H54 (cell line): ENCODE measurements at places on chromosomes 12 and 14.

- no peak for DNase-seq
Observed at GRCh38 chr14:104422837-104423681, 156.5 kb upstream of the C14orf180 start.

DNA sequence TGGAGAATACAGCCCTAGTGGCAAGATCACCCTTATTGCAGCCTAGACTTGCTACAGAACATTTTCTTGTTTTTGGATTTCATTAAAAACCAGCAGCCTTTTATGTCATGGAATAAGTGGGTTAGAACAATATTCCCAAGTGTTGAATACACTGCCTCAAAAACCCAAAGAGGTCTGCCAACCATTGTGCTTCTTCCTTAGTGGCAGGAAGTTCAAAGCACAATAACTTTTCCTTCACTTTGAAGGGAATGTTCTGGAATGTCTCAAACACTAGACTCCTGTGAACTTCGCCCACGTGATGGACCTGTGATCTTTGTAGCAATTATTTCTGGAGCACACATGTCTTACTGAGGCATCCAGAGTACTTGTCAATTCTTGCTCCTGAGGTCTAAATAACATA lies 8.5 kb downstream of the SLC17A8 start:
- DNase-seq, result no peak

DNA sequence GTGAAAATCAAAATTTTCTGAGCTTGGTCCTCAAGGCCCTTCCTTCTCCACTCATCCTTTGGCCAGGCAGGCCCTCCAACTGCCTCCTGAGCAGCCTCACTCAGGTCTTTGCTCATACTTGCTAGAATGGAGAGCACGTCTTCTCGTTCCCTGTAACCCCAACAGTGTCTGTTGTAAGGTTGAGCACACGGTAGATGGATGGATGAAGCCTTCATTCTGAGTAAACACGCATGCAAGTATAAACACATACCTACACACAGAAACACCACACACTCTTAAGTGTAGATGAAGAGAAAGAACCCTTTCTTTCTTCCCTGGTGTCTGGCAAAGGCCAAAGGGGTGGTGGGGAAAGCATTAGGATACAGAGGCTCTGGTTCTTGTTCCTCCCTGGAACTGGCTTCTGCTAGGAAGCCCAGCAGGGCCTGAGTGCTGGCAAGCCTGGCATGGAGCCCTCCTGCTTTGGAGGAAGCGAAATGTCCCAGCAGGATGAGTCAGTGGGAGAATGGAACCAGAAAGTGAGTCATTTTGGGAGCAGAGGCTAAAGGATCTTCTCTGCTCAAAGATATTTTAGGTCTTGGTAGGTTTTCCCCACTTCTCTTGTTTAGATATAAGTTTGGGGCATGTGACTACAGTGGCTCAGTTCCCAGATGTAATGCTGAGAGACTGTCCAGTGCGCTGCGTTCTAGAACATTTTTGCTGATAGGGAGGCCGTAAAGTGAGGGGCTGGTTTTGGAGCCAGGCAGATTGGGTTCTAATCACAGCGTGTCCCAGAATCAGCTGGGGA lies 127.4 kb downstream of the CACNA1C start:
- DNase-seq, result peak; percentile 92

DNA sequence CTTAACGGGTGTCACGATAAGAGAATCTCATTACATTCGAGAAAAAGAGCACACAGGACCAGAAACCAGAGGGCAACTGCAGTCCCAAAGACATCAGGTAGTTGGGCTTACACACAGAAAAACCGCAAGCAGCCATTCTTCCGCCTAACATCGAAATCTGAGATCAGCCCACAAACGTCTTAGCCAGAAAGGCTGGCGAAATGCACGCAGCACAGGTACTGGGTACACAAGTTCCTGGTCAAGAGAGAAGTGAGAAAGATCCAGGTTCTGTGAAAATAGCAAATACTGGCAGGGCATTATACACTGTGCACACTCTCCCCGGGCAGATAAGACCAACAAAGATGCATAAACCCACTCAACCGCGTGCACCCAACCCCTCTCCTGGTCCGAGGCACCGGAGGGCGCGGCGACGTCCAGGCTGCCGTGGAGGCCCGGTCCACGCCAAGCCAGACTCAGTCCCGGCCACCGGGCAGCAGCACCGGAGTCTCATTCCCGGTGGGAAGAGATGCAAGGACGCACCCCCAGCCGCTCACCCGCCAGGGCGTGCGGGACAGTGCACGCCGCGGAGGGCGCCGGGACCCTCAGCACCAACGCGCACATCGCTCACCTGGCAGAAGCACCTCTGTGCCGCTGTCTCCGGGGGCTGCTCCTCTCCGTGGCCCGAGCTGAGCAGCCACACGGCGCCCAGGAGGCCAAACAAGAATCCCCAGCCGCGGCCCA lies 437 bp downstream of the ERO1A start:
- no peak for DNase-seq

DNA sequence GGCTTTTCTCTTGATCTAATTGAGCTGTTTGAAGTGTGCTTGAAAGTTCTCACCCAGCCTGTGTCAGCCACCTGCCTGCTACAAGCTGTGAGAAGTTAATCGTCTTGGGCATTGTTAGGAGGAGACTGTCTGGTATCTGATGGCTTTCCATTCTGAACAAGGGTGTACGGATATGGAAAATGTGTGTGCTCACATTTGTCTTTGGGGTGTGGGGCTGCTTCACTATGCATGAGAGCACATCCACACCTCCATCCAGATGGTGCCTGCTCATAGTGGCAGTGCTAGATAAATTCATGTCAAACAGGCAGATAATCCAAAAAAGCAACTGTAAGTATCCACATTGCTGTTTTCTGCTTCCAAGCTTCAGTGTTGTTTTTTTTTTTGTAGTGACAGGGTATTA lies 462.2 kb downstream of the DIO2 start:
- DNase-seq, result no peak

DNA sequence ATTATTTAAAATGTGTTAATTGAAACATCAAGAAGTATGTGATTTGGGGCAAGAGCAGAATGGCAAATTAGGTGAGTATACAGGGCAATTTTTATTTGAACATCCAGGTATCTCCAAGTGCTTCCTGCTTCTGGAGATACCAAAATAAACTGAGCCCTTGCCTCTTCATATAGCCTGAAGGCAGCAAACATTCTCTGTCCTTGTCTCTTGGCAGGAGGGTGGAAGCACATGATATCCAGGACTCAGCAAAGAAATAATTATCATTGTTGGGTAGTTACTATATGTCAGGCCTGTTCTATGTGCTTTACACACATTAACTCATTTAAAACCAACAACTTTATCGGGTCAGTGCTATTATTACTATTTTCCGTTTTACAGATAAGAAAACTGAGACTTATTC lies 12.5 kb downstream of the LIN7A start:
- no peak for DNase-seq
